ENCODE measurements at places on chromosomes 5 and 9. TPM values are rescaled to one million over a fixed set of nuclear protein-coding genes. Genes with fewer than 3 reads are reported as not detected.
A peak's percentile ranks its signal among the peaks of the same experiment; 100 is the strongest.

THOC3 gene
- total RNA-seq: 47.1 TPM

DMGDH gene
- total RNA-seq: 1.7 TPM

ELOVL7 gene
- total RNA-seq: 5.9 TPM

DNA sequence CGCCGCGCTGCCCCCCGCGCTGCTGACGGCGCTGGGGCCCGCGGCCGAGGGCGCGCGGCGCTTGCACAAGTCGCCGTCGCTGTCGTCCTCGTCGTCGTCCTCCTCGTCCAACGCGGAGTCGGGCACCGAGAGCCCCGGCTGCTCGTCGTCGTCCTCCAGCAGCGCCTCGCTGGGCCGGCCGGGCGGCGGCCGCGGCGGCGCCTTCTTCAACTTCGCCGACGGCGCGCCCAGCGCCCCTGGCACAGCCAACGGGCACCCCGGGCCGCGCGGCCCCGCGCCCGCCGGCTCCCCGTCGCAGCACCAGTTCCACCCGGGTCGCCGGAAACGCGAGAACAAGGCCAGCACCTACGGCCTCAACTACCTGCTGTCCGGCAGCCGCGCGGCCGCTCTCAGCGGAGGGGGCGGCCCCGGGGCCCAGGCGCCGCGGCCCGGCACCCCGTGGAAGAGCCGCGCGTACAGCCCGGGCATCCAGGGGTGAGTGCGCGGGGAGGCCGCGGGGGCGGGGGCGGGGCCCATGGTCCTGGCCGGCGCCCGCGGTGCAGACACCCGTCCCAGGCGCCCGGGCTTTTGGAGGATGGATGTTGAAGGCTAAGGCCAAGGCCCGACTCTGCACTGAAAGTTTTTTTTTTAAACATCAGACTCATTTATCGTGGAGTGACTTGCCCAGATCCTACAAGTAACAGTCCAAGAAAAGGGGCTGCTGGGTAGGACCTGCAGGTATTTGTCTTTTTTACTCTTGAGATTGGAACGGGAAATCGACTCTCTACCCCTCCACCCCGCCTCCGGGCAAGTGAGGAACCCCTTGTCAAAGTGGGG is 1.2 kb downstream of the TENT4A start:
- peaks cover 9% of the 10 kb centered on the region for H3K4me1 ChIP-seq
- DNase-seq: peak; percentile 29
- H3K27me3 ChIP-seq: no peaks in the 10 kb centered on the region
- peaks cover 6% of the 10 kb centered on the region for H3K36me3 ChIP-seq
- H3K27ac ChIP-seq: peak overlapping the region; percentile 90

DNA sequence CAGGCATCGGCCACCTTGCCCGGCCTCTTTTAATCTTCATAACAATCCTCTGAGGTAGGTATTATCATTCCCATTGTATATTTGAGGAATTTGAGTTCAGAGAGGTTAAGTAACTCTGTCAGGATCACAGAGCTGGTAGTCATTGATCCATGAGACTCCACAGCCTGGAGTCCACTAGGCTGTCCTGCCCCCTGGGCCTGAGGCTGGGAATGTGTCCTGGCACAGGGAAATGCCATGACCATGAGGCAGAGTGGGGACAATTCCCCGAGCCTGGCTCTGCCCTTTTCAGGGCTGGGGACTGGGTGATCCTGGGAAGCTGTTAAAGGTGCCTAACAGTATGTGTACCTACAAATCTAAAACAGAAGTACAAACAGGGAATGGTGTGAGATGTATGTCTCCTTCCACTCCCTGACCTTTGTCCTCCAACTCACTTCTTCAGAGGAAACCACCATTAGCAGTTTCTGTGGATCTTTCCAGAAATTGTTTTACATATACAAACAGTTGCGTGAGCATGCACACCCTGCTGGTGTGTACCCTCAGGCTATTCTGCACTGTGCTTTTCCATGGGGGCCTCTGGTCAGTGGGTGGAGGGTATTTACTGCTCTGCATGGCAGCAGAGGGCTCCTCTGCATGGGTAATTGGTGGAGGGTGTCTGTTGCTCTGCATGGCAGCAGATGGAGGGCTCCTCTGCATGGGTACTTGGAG is 53.8 kb downstream of the NDST1 start:
- no peak for DNase-seq
- H3K4me3 ChIP-seq: no peak overlapping the region
- no peak overlapping the region for H3K27ac ChIP-seq
- peaks cover 6% of the 10 kb centered on the region for H3K4me1 ChIP-seq
- no peaks in the 10 kb centered on the region for H3K27me3 ChIP-seq

- peak overlapping the region; percentile 4 for H3K27ac ChIP-seq
- peaks cover 17% of the 10 kb centered on the region for H3K36me3 ChIP-seq
- peaks cover 6% of the 10 kb centered on the region for H3K4me1 ChIP-seq
Observed at GRCh38 chr9:2096376-2096970, 81.3 kb downstream of the SMARCA2 start.

DNA sequence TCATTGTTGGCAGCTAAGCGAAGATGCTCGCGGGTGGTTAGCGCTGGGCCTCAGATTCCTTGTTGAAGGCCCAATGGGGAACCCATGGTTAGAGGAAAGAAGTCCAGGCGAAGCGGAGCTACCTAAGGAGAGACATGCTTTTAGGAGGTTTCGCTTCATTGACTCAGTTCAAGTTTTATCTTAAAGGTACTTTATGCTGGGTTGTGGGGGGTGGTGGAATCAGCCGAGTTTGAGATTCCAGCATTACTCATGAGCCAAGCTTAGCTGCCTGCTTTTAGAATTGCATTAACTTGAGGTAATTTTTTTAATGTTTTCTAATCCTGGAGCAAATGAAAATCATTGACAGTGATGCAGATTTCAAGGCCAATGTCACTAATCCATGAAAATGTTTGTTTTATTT is 16.1 kb downstream of the MEGF10 start:
- H3K4me1 ChIP-seq: no peaks in the 10 kb centered on the region
- no peak overlapping the region for H3K4me3 ChIP-seq
- H3K36me3 ChIP-seq: no peaks in the 10 kb centered on the region
- DNase-seq: no peak
- no peak overlapping the region for H3K27ac ChIP-seq

DNA sequence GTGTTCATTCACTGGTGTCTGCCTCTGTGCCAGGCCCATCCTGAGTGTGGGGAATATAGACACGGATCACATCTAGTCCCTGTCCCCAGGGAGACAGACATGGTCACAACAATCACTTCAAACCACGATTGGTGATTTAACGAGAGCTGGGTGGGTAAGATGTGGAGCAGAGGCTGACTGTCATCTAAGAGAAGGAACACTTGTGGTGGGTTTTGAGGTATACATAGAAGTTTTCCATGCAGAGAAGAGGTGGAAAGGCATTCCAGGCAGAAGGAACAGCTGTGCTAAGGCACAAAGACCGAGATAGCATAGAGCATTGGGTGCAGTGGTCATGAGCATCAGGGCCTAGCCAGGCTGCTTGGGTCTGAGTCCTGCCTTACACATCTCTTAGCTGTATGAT is 22.7 kb upstream of the WDR38 start:
- no peaks in the 10 kb centered on the region for H3K36me3 ChIP-seq
- no peaks in the 10 kb centered on the region for H3K27me3 ChIP-seq
- H3K4me3 ChIP-seq: no peak overlapping the region
- no peak for DNase-seq
- H3K4me1 ChIP-seq: peaks cover 7% of the 10 kb centered on the region

Data from lung (tissue), 17 donors.